ENCODE measurements at places on chromosomes 11 and 22.

GRCh38 chr11:46286789-46287188, 9.3 kb downstream of the CREB3L1 start:
- no peak for DNase-seq

- no peak for DNase-seq
Observed at GRCh38 chr11:3995307-3995706, 99.3 kb upstream of the RRM1 start.

- DNase-seq: no peak
Observed at GRCh38 chr22:47230251-47230650, 467.8 kb downstream of the TBC1D22A start.

DNA sequence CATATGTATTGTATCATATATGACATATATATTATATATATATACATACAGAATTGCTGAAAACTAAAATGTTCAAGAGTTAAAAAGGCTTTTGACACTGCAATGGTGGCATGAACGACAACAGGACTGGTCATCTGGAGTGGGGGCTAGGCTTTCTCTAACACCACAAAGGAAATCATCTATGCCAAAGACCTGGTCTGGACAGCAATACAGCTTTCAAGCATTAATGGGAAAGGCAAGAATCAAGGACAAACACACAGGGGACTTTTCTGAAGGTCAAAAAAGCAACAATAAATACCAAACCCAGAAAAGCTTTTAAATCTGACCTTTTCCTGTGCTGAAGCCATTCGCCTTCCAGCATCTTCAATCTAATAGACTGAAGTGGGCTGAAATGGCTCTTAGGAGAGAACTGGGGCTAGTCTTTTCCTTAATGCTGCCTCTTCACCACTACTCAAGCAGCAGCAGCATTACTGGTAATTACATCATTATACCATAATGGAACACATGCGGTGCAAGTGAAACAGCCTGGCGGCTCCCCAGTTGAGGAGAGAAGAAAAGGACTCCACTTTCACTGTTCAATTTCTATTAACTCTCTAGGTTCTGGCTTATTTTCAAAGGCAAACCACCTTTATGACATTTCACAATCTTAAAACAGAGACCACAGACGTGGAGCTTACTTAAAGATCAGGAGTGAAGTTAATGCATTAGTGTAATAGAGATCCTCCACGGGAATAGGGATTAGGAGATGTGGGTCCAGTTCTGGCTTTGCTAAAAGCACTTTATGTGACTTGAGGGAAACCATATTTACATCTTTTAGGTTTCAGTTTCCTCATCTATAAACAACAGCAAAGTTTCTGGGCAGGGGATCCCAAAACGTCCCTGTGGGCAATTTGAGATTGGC, 63.0 kb downstream of the GAB2 start:
- DNase-seq: no peak

DNA sequence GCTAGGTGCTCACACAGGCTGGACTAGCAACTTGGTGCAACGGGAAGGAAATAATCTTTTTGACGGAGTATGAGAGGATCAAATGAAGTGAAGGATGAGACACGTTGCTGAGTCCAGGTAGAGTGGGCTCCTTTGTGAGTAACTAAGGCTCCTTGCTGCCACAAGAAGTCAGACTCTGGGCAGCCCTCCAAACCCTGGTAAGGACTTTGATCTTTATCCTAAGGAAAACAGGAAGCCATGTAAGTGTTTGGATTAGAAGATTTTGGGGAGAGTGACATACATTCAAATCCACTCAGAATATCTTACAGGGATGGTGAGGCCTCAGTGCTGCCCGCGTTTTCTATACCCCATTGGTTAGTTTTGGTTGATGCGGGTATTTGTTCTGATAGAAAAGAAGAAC, 155.9 kb upstream of the RAG2 start:
- no peak for DNase-seq

DNA sequence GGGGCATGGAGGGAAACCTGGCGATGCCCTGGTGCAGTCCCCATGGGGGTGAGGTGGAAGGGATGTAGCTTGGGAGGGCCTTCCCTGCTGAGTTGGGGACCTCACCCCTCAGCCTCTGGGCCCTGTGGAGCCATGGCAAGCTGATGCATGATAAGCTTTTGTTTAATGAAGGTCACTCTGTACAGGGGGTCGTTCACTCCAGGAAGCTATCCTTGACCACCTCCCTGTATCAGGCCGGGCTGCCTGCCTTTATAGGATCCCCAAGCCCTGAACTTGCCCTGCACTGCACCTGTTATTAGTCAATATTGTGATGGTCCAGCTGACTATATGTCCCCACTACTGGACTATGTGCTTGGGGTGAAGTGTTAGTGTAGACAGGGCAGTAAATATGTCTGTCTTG, 49.7 kb upstream of the MYEOV start:
- DNase-seq: no peak
